GM13976 (cell line): ENCODE measurements at places on chromosomes 2 and 18.

- no peak for DNase-seq
These were observed 45.6 kb downstream of the LPIN2 start for GRCh38 chr18:2967357-2967756.

DNA sequence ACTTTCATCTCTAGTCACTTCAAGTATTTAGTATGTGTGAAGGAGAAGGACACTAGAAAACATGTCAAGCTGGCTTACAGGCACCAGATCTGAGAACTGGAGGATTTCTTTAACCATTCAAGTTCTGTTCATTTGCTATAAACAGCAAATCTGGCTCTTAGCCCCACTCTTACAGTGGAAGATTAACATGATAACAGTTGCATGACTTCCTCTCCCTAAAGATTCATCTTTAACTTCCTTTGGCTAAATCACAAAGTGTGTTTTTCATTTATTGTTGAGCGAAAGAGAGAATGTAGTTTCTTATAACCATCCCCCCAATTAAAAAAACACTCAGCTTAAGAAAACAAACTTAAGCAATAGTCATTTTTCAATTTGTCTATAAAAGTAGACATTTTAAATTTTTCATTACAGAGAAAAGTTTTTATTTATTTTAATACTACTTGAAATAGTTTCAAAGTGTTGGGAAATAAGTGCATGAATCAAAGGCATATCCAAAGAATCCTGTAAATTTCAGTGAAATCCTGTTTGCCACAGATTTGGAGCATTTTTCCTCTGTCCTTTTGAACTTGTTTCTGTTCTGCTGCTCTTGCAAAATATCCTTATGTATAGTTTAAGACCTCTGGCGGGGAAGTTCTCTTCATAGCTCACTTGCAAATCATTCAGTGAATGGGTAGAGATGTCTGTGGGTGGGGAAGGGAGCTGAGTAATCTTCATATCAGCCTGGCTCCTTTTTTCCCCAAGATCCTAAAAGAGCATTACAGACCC, 241.0 kb upstream of the RBBP8 start:
- DNase-seq, result no peak

- no peak for DNase-seq
These were observed 12.8 kb upstream of the TMEM237 start for GRCh38 chr2:201656102-201656501.

DNA sequence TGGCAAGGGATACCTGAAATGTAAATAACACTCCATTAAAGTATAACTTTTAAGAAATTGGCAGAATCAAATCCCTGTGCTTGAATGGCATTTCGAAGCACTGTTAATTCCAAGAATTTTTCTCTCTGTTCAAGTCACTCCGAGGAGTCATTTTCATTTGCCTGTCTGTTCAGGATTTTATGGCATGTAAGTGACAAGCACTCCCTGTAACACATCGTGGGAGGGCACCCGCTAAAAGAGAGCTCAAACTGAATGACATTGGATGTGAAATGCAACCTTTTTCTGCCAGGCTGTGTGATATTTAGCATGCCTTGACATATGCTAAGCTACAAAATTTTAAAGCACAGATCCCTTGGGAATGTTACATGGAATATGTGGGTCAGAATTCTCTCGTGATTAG, 339.6 kb downstream of the LRRTM1 start:
- DNase-seq, result no peak

DNA sequence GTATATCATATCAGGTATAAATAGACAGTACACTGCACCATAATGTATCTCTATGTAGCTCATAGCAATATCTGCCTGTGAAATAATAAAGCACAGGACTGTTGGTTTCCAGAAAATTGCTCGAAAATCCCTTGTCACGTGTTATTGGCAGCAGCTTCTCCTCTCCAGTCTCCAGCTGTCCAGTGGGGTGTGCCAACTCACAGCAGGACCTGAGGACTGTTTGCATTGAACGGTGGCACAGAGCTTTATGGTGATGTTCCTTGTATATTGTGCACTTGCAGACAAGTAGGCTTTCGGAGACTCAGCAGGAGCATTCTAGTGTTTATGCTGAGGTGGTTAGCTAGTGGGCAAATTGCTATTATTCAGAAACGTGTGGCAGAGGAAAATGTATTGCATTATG, 182.2 kb upstream of the ATP5MC3 start:
- DNase-seq, result no peak

- DNase-seq, result no peak
These were observed 91.5 kb upstream of the SIX3 start for GRCh38 chr2:44850016-44850415.

DNA sequence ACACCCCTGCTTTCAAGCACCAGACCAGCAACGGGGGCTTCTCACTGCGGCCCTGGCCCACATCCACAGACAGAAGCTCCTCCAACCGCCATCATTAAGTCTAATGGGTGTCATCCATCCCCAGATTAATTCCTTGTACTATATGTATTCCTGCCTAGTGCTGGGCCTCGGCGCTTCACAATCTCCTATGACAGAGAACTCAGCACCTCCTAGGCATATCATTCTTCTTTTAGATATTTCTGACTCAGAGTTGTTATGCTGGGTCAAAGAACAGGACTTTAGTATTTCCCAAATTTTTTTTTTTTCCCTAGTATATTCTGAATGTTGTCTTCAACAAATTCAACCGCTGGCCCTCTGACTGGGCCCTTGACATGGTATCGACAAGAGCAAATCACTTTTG, 83.2 kb upstream of the TFCP2L1 start:
- no peak for DNase-seq

DNA sequence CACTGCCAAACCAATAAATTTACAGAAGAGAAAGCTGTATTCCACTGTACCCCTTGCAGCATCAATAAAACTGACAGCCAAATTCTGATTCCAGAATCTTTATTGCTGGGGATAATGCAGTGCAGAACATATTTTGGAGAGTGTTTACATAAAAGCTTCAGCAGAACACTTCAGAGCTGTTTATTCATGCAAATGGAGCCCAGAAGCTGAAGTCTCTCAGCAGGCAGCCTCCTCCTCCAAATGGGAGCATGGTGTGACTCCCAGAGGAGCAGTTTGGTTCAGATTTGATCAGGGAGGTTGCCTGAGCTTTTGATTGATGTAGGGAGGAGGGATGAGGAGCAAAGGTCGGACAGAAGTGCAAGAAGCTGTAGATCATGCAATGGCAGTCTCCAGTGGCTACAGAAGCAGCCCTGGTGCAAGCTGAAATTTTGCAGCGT, 22.4 kb downstream of the LHCGR start:
- no peak for DNase-seq

GRCh38 chr2:65999796-66000195, 435.1 kb upstream of the MEIS1 start:
- no peak for DNase-seq

DNA sequence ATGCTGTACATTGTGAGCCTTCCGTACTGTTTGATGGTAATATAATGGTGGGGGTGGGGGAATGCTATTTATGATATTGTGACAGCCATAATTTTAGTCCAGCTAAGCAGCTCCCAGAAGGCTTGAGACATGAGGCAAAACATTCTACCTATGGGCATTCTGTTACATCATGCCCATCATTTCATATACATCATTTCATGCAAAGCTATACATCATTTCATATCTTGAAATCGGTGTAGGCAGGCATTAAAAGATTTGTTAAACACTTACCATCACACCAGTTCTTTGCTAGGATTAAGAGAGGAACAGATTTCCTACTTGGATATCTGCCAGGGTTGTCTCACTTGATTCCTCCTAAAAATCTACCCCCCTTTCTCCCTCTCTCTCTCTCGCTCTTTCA, 84.5 kb downstream of the COL5A2 start:
- no peak for DNase-seq

DNA sequence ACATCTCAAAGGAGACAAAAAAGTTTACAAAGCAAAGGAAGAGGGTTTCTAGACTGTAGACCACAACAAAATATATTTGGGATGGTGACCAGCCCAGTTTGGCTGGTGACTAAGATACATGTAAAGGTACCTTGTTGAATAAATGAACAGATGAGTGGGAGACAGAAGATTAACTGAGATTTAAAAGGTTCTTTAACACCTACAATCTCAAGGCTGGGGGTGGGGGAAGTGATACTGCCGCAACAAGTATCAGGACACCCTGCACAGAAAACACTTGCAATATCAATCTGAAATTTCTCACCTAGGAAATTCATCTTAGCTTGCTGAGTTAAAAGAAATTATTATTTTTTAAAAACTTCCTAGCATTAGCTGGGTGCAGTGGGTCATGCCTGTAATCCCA, 8.3 kb downstream of the RNF149 start:
- DNase-seq, result no peak

- DNase-seq, result no peak
These were observed 17.2 kb upstream of the NMI start for GRCh38 chr2:151306621-151307020.

DNA sequence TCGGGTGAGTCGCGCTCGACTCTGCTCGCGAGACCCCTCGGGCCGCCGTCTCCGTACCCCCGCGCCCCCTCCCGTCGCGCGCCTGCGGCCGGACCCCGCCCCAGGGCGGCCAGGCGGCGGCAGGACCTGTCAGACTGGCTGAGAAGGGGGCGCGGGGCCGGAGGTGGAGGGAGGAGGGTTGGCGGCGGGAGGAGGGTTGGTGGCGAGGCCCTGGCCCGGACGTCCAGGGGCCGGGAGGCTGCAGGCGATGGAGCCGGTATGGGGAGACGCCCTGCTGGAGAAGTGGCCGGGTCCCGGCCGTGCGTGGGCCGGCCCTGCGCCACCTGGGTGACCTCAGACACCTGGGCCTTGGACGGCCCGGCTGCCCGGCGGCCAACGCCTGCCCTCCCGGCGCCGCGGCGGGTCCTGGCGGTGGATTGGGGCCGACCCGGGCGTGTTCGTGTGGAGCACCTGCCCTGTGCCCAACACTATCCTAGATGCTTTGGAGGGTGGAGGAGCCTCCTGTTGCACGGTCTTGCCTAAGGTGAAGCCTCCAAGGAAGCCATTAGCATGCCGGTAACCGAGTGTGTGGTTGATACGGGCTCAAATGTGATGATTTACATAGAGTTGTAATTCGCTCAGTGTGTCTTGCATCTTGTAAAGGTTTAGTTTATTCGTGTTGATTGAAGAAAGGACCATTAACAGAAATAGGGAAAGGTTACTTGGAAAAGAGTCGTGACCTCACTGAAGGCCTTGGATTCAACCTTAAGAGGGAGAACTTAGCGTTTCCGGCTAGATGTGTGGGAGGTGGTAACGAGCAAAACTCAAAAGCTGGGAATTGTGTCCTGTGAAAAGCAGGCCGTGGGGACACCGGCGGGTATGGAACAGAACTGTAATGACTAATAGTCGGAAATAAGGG, 550 bp downstream of the MYL12B start:
- DNase-seq, result no peak

DNA sequence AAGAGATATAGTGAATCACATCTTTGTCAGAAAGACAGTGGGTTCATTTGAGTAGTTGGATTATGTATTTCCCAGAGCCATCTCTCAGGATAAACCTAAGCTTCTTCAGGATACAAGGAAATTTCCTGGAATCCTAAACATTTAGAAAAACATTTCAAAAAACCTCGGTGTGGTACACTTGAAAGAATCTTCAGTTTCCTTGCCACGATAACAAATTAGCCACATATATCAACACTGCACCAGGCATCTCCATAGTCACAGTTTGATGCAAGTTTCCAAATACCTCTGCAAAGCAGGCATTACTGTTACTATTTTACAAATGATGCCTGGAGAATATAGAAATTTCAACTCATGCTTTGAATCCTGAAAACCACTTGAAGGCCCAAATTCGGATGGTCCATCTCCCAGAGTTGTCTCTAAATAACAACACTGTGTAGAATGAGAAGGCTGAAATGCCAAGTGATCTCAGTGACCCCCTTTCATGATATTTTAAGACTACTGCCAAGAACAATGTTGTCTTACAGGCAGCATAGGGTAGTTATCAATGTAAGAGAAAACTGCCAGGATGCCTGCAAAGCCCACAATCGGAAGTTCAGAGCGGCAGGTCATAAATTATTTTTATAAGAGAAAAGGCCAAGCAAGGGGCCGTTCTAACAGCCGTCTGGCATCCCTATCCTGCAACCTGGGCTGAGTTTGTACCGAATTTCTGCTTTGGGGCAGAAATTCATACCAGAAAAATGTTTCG, 307.9 kb downstream of the TXNL1 start:
- DNase-seq, result no peak

DNA sequence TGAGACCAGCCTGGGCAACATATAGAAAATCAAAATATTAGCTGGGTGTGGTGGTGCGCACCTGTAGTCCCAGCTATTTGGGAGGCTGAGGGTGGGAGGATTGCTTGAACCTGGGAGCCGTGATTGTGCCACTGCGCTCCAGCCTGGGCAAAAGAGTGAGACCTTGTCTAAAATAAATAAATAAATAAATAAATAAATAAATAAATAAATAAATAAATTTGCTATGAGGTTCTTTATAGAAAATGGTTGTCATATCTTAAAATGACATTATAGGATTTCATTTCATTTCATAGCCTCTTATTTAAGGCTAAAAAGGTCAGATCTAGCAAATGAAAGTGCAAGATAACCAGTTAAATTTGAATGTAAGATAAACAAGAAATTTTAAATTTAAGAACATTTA, 193.0 kb downstream of the NAPG start:
- no peak for DNase-seq

DNA sequence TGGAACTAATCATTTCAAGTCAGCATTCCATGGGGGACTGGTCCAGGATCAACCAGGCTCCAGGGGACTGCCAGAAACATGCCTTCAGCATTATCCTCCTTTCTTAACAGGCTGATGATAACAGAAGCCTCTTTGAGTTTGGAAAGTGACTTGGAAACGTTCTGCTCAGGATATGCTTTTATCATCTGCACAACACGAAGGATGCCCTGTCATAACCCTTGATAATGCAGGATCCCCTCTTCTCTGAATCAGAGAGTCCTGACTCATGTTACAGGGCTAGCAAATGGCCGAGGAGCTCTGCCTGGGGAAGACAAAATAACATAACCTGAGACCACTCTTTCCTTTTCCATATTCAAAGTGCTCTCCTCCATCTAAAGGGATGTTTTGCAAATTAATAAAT, 6.7 kb downstream of the SCYGR3 start:
- no peak for DNase-seq

GRCh38 chr2:16058256-16058655, 117.9 kb downstream of the MYCN start:
- no peak for DNase-seq

- DNase-seq, result no peak
These were observed 362.3 kb downstream of the FIGN start for GRCh38 chr2:163373496-163373895.

GRCh38 chr2:239388236-239389151, 12.3 kb downstream of the HDAC4 start:
- no peak for DNase-seq

GRCh38 chr2:163800951-163801381, 65.2 kb upstream of the FIGN start:
- no peak for DNase-seq

DNA sequence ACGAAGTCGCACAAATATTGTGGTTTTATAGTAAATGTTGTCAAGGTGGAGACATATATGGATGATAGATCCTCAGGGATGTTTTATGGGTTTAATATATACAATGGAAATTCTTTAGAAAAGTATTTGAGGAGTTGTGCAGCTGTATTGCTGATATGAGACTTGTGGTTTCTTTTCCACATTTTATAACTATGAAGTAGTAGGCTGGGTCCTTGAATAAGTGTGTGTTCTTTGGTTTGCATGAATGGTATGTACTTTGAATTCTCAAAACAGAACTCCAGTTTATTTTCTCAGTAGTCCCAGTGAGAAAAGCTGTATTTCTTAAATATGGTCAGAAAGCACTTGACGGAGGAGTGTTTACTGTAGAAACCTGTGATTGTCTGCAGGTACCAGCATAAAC, 42.4 kb downstream of the PLCL1 start:
- no peak for DNase-seq

- no peak for DNase-seq
These were observed 90.5 kb downstream of the NXPH2 start for GRCh38 chr2:138689705-138690104.

- DNase-seq, result no peak
These were observed 105.8 kb downstream of the MTCL1 start for GRCh38 chr18:8811115-8811514.
